ENCODE measurements at places on chromosomes 3 and 15. TPM values are rescaled to one million over a fixed set of nuclear protein-coding genes. Genes with fewer than 3 reads are reported as not detected.
A peak's percentile ranks its signal among the peaks of the same experiment; 100 is the strongest.

Gene FBXL22
- total RNA-seq: 0.11 TPM

Gene CYP11A1
- not detected for total RNA-seq

Gene VEPH1
- 261 TPM for total RNA-seq

Gene CYP8B1
- not detected for total RNA-seq

Gene PTX3
- 1,084 TPM for total RNA-seq

Gene NDUFB4
- 44.5 TPM for total RNA-seq

Gene ADAMTS7
- 6.6 TPM for total RNA-seq

- no peak for DNase-seq
Observed at GRCh38 chr3:149706905-149707304, 45.4 kb downstream of the COMMD2 start.

- no peak for DNase-seq
Observed at GRCh38 chr3:185825639-185826481, 1.0 kb upstream of the IGF2BP2 start.

DNA sequence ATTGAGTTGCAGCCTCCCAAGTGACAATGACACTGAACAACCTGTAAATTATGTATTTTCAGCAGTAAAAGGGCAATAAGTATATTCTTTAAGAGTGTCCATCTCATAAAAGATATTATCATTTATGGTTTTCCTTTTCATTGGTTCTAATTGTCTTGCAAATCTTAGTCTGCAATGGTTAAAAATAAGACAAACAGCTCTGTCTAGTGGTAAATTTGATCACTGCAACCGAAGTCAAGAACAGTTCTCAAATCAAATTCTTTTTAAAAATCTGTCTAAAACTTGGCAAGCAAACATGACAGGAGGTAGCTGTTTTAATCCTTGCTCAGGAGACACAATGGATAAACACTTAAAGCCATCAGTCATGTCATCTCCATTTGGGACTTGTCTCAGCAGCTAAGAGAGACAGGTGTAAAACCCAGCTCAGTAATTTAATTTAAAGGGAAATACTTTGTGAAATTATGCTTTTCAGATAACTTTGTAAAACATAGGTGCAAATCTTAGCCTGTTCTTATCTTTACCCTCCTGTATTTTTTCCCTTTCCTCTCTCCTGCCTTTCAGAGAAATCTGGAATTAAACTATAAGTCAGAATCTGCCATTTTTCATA, 150.3 kb upstream of the ARHGEF26 start:
- no peak for DNase-seq

- peak; percentile 20 for DNase-seq
Observed at GRCh38 chr3:64030741-64031140, 7.4 kb upstream of the PSMD6 start.

- no peak for DNase-seq
Observed at GRCh38 chr3:33001889-33002288, 50.4 kb downstream of the CCR4 start.

DNA sequence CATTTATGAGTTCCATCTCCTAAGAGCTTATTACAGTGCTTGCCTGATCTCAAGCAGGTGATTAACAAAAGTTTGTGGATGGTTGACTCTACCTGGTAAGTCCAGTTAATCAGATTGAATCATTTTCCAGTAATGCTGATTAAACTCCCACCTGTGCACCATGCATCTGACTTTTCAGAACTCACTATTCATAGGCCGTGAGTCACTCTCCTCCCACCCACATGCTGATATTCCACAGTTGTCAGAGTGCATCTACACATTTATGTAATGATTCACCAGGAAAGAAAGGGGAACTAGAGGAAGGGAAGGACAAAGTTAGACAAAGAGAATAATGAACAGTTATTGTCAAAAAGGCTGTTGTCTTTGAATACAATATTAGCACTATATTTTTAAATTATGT, 106.2 kb upstream of the UBE3A start:
- no peak for DNase-seq

DNA sequence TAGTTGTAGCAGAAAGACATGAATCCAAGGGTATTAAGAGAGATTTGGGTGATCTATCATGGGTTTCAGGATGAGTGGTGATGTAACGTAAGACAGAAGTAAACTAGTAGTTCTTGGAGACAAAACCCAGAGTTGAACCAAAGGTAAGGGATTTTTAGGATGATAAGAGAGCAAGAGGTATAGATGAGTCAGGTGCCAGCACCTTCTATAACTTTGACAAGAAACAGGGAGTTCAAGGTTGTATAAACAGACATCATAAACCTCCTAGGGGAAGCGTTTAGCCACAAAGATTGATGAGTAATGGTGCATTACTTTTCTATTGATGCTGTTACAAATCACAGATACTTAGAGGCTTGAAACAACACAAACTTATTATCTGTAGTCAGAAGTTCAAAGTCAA, 447.3 kb upstream of the ARHGEF26 start:
- DNase-seq: no peak

DNA sequence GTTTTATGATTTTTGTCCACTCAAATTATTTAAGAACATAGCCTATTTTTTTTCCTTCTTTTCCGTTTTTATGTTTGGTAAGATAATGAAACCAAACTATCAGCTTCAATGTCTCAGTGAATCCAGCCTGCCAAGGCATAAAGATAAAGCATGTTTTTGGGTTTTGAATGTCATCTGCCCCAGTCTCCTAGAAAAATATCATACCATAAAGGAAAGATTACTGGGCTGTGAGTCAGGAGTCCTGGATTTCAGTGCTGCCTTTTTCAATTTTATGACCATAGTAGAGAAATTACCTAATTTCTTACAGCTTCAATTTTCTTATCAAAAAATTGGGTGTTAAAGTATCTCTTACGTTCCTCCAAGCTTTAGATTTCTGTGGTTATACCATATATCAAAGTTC, 87.5 kb downstream of the GAP43 start:
- no peak for DNase-seq

GRCh38 chr3:194148383-194148782, 12.4 kb downstream of the HES1 start:
- DNase-seq: peak; percentile 51

- DNase-seq: no peak
Observed at GRCh38 chr3:51353691-51354090, 31.4 kb upstream of the MANF start.

GRCh38 chr15:56052395-56053045, 59.1 kb upstream of the NEDD4 start:
- DNase-seq: peak; percentile 27

DNA sequence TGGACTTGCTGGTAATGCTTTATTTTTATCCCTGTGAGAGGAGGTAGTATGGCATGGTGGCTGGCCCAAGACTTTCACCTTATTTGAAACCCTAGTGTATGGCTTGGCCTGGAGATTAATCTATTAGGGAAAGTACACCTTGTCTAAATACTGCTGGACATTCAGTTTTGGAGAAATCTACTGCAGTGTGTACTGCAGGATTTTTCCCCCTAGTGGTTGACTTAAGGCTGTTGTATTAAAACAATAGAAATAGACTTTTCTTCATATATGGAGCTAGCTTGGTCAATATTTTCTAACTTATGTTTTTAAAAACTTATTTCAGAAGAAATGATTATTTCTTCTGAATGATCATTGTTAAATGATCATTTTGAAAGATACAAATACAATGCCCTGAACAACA, 13.9 kb upstream of the SLITRK3 start:
- DNase-seq: no peak

DNA sequence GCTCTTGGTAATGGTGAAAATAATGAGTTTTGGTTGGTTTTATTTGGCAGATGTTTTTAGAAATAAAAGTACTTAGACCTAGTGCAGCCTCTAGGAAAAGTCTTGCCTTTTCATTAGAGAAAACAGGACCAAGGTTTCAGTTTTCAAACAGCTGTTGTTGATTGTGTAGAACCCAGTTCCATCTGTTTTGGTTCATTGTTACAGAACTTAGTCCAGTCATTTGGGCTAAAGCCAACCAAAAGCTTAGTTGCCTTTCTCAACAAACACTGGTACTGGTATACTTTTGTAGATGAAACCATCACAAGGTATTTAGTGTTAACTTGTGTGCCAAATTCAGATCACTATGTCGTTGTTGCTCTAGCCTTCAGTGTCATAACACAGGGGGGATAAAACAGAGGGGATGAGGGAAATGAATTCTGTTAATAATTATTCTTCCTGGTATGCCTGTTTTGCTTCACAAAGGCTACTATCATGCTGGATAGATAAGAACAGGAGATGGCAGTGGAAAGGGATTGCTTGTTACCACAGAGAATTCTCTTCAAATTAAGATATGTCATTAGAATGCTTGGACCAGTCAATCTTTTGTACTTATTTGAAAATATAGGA, 12.6 kb upstream of the APH1B start:
- DNase-seq: no peak

GRCh38 chr3:116994351-116994879, 284.8 kb downstream of the TUSC7 start:
- no peak for DNase-seq

DNA sequence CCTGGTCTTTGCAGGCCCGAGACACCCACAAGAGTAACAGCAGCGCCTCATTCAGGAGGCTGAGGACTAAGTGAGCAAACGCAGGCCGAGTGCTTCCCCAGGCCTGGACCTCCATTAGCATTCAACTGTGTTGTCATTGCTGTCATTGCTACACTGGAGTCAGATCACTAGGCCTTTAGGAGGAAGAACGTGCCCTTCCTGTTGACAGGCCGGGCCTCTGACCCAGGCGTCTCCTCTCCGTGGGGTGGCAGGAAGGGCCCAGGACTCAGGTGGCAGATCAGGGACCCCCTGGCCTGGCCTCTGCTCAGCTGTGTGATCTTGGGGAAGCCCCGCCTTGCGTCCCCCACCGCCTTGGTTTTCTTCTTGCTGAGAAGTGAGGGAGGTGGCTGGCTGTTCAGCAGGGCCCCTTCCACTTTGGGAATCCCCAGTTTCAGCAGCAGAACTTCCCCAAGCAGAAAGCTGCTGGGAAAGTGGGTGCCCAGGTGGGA, 19.1 kb downstream of the ZDHHC19 start:
- no peak for DNase-seq

- DNase-seq: no peak
Observed at GRCh38 chr3:171676601-171677175, 133.6 kb downstream of the PLD1 start.

DNA sequence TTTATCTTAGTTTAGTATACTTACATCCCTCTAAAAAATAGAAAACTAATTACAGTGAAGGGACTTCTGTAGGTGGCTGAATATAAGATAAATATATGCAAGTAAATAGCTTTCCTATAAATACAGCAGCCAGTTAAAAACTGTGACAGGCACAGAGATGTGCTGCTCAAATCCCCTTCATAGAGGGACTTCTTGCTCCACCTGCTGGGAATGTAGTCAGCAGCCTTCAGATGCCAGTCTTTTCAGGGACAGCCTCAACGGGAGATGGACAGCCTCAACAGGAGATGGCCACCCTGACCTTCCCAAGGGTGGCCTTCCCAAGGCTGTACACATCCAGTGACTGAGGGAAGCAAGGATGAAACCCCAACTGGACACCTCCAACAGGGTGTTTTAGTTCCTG, 15.7 kb upstream of the PRR23E start:
- no peak for DNase-seq

Measured in pulmonary artery endothelial cell (primary cell).